ENCODE measurements at places on chromosomes 7 and 10.

- DNase-seq, result peak; percentile 10
Observed at GRCh38 chr10:69644658-69645295, 14.7 kb downstream of the FAM241B start.

DNA sequence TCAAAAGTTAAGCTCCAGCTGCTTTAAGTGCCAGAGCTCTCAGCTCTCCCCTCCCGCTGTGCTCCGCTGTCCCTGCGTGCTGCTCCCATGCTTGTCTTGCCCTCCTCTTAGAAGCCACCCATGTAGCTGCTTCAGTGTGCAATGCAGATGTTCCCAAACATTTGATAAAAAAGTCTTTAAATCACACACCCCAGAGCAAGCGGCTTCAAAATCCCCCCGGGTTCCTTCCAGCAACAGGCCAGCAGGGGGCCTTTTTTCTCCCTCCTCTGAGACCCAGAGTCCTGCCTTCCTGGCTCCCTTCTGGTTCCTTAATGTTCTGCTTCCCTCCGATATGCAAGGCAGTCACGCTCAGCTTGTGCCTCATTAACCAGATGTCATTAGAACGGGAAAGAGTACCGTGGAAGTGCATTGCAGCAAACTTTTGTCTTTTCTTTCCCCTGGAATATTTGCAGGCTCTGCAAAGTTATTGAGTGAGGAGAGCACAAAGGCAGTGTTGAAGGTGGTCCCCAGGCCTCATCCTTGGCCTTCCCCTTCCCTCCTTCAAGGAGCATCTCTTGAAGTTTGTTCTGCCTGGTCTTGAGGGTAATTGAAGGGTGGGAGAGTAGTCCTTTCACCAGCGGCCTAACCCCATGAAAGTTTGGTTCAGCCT is 25.5 kb downstream of the LDB3 start:
- no peak for DNase-seq

GRCh38 chr10:132143162-132143561 is 43.6 kb upstream of the DPYSL4 start:
- no peak for DNase-seq

GRCh38 chr7:21104124-21104500 is 317.4 kb upstream of the SP8 start:
- no peak for DNase-seq

- no peak for DNase-seq
Observed at GRCh38 chr10:100978901-100979195, 8.4 kb downstream of the MRPL43 start.

GRCh38 chr10:86354761-86355540 is 11.6 kb downstream of the GRID1 start:
- DNase-seq, result peak; percentile 30

- DNase-seq, result no peak
Observed at GRCh38 chr10:75226656-75227055, 9.1 kb downstream of the COMTD1 start.

DNA sequence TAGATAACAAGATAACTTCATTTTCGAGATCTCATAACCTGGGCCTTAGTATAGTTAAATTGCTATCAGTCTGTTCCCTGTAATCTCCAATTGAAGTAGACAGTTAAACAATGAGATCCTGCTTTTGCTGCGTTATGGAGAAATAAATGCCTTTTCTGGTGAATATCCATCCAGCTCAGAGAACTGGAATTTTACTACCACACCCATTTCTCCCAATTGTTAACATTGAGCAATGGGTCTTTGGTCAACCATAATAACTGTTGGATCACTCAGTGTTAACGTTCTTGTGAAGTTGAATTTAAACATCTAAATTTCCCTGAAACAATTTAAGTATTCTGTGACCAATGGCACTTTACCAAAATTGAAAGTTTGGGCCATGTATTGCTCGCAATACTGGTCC is 3.0 kb downstream of the CALU start:
- no peak for DNase-seq

DNA sequence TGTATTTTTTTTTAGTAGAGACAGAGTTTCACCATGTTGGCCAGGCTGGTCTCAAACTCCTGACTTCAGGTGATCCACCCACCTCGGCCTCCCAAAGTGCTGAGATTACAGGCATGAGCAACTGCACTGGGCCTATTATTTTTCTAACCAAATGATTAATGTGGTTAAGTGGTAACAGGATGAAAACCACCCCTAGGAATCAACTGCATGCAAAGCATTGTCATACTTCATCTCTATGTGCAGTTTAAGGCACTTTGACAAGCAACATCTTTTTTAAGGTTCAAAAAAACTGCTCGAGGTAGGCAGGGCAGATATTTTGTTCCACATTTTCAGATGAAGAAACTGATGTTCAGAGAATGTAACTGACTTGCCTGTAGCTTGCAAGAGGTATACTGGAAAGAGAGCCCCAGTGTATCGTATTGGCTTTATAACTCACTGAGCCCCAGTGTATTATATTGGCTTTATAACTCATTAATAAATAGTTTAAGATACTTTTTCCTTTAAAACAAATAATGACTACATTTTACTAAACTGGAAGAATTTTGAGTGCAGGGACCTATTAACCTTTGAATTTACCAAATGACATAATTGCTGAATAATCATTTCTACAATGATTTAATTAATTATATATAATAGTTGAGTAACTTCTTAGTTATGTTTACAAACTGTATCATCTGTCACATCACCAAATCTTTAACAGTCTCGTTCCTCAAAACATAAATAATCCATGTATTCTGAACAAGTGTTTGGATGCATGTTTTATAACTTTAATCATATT is 38.1 kb downstream of the RTKN2 start:
- no peak for DNase-seq

DNA sequence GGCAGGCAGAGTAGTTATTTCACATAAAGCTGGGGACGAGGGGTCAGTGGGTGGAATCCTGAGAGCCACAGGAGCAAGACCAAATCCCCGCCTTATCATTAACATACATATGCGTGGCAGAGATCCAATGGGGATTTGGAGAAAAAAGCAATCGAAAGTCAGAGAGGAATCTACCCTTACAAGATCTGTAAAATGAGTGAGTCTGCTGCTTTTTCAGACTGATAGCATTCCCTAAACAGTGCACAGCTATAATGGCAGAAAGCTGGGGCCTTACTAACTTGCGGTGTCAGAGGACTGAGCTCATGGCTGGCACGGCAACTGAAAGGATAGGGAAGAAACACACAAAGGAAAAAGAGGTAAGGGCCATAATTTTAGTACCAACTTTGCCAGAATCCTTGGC is 25.0 kb downstream of the GPR22 start:
- DNase-seq, result no peak

- no peak for DNase-seq
Observed at GRCh38 chr10:13743101-13743693, 156.4 kb downstream of the PRPF18 start.

GRCh38 chr10:77819210-77820112 is 107.1 kb downstream of the DLG5 start:
- DNase-seq, result no peak

GRCh38 chr10:5930272-5930671 is 40.2 kb downstream of the FBH1 start:
- DNase-seq, result no peak

DNA sequence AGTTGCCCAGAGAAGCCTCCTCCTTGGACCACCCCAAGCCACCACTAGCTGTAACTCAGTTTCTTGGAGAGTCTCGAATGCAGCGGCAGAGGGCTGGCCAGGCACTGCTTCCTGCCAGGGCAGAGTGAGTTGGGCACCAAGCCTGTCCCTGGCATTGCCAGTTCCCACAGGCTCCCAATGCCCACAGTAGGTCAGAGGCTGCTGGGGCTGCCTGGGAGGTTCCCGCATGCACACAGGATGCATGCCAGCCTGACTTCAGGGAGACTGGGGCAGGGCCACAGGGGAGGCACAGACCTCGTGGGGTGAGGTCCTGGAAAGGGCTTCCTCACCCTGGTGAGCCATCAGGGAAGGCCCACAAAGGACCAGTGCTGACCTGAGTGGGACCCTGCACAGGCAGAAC is 152.8 kb downstream of the ZNF248 start:
- DNase-seq, result no peak

DNA sequence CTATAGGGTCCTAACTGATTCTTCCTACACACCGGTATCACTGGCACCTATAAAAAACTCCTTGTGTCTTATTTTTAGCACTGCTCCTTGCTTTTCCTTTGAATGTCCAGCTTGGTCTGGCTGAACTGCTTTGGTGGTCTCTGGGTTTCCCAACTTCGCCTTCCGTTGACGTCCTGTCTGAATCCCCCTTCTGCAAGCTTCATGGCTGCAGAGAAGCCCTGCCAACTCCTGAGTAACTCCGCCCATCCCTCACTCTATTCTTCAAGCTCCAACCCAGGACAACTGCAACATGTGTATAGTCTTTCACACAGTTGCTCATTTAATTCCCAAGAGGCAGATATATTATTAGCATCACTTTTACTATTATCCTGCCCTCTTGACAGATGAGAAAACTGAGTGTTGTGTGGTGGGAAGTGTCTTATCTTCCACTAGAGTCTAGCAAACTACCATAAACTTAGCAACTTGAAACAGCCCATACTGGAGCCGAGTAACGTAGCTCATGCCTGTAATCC is 40.9 kb downstream of the MTURN start:
- DNase-seq, result no peak

DNA sequence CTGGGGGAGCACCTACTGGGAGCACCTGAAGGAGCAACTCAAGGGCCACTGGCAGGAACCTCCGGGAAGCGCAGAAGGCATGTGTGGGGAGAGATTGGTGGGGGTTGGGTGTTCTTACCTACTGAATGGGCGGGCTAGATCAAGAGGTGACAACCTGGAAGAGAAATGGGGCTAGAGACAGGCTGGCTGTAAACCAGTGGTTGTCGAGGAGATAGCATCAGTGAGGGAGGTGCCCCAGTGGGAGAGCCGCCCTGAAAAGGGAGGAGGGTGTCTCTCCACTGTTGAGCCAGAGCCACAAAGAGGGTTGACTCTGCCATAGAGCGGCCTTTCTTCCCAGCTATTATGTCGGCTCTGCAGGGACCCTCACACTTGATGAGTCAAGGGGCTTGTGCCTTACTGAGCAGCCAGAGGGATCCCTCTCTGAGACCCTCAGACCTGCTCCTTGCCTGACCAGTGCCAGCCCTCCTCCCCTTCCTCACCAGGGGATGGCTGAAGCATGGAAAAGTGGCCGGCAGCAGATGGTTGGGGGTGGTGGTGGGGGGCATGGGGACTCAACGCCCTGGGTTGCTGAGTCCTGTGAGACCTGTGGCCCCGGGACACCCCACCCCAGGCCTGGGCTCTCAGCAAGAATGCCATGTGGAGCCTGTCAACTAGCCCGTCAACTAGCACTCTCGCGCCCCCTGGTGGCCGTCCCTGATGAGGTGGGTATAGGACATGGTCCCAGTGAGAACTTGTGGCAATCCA is 36.4 kb upstream of the PURB start:
- peak; percentile 96 for DNase-seq

- DNase-seq, result no peak
Observed at GRCh38 chr10:13201132-13201531, 33.0 kb downstream of the UCMA start.

GRCh38 chr7:117841611-117842010 is 31.6 kb downstream of the CTTNBP2 start:
- no peak for DNase-seq

DNA sequence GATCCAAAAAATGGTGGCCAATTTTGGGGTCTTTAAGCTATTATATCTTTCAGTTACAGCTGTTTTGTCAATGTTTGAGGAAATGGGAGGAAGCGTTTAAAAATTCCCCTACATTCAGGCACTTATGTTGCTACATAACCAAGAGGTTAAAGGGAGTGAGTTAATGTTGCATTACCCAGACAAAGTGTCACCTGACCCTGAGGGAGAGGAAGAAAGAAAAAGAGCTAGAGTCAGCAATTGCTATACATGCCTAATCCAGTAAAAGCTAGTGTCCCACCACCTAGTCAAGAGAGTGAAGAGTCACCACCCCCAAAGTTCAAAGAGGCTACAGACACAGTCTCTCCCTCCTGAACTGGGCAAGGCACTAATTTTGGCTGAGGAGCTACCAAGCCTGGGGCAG is 69.5 kb upstream of the ZNF92 start:
- no peak for DNase-seq

GRCh38 chr10:112708461-112708860 is 241.6 kb upstream of the TCF7L2 start:
- DNase-seq, result no peak

- peak; percentile 31 for DNase-seq
Observed at GRCh38 chr10:6161921-6162320, 40.8 kb upstream of the PFKFB3 start.

DNA sequence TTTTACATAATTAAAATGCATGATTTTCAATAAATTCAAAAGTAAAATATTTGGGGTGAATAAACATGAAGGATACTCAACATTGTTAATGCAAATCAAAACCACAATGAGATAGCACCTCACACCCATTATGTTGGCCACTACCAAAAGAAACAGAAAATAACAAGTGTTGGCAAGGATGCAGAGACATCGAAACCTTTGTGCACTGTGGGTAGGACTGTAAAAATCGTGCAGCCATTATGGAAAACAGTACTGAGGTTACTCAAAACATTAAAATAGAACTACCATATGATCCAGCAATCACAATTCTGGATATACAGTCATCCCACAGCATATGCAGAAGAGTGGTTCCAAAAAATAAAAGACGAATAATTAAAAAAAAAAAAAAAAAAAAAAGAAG is 13.1 kb downstream of the EZH2 start:
- DNase-seq, result no peak

DNA sequence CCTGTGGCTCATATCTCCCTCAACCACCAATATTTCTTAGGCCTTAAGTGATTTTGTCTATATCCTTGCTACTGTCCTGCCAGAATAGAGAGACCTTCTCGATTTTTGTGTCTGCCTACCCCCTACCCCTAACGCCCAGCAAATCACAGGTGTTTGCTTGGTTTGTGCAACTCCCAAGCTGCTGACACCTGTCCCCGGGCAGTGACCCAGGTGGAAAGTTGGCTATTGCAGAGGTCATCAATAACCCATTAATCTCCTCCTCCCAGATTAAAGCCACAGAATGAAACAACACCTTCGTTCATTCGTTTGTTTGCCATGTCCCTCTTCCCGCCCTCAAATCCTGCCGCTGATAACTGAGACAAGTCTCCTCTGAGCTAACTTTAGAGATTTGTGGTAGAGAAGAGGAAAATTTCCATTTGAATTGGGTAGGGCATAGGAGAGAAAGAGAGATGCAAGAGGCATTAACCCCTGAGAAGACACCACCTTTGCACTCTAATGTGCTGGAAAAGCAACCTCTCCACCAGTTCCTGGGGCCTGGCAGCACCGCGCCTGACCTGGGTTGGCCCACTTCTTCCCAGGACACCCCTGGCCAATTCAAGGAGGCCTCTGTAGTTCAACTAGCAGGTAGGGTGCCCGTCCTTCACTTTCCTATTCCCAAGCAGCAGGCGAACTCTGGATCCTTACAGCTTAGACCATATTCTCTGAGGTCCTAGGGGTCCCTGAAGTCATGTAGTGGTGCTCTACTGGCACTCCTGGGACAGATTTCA is 3.0 kb downstream of the NEUROG3 start:
- DNase-seq, result no peak

- no peak for DNase-seq
Observed at GRCh38 chr10:6141296-6142151, 52.7 kb downstream of the RBM17 start.
